ENCODE measurements at places on chromosomes 5 and 9.

DNA sequence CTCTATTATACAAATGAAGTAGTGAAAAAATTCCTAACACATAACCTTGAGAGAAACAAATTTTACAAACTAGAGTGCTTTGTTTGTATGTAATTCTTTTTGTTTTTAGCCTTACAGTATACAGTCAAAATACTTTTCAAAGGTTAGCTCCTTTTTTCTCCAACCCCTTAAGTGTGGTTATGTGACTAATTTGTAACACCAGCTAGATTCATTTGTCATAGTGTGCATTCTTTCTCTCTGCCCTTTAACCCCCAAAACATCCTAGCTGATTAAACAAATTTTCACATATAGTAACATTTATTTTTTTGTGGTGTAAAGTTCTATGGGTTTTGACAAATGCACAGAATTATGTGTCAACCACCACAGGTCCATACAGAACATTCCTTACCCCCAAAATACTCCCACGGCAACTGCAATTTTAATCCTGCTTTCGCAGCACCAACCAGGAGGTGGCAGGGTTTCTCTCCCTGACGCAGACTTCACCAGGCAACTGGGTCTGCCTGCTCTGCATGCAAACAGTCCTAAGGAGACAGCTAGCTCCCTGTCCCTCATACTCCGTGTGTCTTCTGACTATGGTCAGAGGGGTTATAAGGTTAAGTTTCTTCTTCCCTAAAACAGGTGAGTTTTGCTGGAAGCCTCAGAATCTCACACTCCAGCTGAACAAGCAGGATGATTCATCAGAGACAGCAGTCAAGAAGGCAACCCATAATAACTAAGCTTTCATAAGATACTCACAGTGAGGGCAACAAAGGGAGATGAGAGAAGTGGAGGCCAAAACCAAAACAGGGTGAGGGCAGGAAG is 44.5 kb upstream of the NR5A1 start:
- DNase-seq = no peak

DNA sequence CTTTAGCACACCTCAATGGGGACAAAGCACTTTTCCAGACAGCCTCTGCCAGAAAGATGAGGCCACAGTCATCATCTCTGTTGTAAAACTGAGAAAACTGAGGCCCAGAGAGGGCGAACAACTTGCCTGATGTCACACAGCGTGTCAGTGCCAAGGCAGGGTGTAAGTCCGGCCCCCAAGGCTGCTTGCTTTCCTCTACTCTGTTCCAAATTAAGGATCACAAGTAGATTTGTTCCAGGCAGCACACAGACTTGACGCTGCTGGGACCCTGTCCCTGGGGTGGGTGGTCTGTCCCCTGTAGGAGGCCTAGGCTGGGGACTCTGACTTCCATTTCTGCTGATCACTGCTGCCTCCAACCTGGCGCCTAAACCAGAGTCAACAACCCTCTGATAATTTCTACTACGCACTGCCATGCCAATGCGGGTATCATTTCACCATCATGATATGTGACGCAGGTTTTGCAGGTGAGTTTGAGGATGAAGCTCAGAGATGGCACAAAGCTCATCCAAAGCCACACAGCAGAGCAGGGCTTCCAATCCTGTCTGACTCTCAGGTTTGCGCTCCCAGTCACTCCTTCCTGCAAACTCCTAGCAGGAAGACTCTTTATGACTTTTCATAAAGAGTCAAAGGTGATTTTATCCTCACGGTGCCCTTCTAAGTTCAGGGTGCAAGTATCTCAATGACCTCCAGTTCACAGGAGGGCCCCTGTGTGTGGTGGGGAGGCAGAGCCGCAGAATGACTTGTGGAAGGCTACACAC is 13.5 kb upstream of the RALGDS start:
- DNase-seq = no peak

DNA sequence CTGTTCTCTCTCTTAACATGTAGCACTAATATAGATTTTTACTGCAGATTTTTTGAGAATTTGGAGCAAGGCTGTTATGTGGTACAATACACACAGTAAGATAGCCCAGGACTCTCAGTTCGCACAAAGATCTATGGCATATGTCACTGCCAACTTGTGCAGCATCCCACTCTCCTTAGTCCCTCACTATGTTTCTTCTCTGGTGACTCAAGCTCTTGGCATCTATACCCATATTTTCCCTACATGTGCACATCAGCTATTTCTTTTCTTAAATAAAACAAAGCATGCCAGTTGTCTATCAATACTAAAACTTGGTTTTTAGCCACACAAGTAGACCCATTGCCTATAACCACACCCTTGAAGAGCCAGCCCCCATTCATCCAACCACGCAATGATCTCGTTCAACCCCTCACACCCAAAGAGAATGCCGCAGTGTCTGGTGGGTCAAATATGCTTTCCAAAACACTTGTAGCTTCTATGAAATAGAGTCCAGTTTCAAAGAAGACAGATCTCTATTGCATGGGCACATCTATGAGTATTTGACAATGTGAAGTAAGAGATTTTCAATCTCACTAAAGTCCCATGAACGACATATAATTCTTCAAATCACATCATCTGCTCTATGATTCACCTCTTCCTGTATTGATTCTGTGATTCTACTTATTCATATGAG is 18.2 kb upstream of the IL7R start:
- DNase-seq = no peak

DNA sequence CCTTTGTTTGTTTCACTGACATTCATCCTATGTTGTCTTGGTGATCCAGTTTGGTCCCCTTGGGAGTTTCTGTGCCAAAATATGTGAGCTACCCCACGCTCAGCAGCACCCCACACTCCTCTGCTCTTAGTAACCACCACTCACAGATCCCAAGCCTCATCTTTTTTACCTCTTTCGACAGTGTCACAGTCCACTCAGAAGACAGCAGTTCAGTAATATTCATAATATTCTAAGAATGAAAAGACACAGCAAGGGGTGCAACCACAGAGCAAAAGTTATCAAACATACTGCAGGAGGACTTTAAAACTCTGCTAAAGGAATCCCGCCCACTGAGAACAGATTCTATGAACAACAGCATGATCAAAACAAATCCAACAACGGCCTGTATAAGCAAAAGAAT is 28.2 kb downstream of the RNF130 start:
- no peak for DNase-seq

DNA sequence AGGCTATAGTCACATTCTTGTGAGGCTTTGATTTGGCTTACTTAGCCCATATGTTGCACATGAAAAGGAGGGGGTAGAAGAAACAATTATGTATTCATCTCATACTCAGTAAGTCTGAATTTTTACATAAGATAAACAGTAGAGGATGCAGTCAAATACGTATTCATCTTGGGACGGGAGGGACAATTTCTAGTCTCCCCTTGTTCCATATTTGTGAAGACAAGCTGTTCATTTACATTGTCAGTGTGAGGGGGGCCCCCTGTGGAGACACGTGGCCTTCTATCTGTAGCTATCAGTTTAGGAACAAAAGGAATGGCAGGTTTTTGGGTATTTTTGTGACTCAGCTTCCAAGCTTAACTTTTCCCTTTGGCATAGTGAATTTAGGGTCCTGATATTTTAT is 49.2 kb upstream of the PPP1R2B start:
- DNase-seq = no peak

GRCh38 chr5:14407746-14408175 is 173.8 kb upstream of the OTULINL start:
- no peak for DNase-seq

- DNase-seq = no peak
Measured at GRCh38 chr9:40928803-40929487, 199.5 kb downstream of the FOXD4L6 start.

GRCh38 chr5:1357946-1358725 is 13.2 kb upstream of the CLPTM1L start:
- no peak for DNase-seq

DNA sequence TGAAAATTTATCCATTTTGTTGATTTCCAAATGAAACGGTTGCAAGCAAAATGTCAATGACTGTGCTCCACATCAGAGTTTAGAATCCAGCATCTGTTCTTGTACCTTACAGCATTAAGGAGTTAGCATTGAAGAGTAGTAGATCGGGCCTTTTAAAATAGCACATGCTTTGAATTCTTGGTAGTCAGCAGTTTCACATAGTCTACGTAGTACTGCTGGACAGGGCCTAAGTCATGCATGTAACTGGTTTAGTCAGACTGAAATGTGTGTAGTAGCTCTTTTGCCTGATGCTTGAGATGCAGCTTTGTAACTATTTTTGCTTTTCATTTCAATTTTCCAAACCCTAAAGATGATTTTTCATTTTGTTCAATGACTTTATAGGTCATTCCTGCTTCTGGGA is 19.8 kb downstream of the LECT2 start:
- DNase-seq = no peak

GRCh38 chr9:12906646-12907045 is 131.8 kb downstream of the LURAP1L start:
- no peak for DNase-seq

DNA sequence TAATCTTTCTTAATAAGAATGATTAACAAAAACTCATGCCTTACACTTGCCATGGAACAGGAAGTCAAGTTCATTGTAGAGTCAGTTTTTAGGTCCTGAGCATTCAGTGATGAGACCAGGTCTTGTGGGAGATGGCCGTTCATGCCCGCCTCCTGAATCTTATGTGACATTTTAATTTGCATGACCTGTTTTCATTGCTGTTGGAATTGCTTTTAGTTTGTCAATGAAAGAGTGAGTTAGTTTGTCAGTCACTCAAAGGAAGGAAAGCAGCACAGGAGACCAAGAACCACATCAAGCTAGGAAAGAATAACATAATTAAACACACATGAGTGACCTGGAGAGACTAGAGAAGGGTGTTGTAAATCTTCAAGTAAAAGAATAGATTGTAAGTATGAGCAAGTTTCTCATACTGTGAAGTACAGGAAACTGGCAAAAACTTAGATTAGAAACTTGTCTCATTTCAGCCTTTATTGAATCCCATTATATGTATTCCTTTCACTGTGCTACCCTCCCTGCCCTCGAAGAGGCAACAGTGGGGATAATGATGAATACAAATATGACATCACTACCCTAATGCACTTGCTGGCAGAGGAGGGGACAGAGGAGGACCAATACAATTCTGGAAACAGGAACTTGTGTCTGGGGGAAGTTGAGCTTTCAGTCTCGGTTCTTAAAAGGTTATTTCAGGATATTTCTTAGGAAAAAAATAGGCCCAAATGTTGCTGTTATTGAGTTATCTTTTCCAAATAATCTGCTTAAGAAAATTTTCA is 64.3 kb upstream of the C6 start:
- DNase-seq = no peak

- DNase-seq = peak; percentile 95
Measured at GRCh38 chr5:151083081-151083676, 2.3 kb upstream of the TNIP1 start.

DNA sequence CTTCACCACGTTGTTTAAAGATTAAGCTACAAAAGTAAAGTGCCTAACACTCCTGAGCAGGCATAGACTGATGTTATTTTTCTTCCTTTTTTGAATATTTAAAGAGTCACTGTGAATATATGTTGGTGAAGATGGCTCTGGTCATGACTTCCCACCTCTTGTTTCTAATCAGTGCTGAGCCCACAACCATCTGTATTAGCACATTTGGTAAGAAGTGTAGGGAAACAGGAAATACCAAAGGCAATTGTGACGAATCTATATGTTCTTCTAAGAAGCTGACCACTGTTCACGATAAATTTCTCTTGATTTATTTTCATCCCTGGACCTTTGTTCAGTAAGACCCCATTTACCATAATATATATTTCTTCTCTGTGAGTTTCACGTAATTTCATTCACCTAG is 108.3 kb upstream of the PCA3 start:
- DNase-seq = no peak
